ENCODE measurements at places on chromosomes 4 and X.

GRCh38 chr4:119940557-119940956, 126.1 kb downstream of the MAD2L1 start:
- DNase-seq = no peak

DNA sequence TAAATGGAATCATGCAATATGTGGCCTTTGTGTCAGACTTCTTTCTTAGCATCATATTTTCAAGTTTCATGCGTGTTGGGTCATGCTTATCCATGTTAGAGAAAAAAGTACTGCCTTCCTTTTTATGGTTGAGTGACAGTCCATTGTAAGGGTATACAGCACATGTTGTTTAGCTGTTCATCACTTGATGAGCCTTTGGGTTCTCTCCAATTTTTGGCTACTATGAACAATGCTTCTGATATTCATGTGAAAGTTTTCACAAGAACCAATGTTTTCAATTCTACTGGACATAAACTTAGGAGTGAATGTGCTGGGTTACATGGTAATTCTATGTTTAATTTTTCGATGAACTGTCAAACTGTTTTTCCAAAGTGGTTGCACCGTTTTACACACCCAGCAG, 28.1 kb upstream of the LNX1 start:
- no peak for DNase-seq

GRCh38 chr4:79678472-79679202, 270.6 kb upstream of the GK2 start:
- DNase-seq = no peak

DNA sequence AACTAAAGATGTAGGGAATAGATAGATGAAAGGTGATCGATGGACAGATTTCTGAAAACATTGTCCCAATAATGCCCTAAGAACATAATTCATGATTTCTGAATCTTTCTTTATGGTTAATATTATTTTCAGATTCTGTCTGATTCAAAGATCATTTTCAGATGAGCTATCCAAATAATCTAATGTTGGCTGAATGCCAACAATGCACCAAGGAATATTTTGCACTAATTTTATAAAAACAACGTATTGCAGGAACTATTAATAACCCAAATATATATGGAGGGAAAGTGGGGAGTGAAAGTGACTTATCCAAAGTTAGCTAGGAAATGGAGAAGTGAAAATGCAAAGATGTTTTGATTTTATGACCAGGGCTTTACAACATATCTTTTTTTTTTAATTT, 1675.5 kb downstream of the STIM2 start:
- no peak for DNase-seq

DNA sequence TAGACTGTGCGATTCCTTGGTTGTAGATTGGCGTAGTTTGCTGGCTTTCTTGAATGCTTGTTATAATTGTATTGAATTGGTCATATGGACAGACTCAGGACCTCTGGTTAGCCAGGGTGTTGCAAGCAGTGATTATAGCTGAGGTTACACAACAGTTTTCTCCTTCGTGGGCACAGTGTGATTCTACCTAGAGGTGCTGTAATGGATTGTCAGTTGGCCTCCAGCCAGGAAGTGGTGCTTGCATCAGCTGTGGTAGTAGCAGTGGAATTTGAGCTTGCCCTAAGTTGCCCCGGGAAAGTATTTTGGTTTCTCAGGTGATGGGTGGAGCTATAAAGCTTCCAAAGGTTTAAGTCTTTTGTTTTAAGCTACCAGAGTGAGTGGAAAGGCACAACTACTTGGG, 23.1 kb upstream of the GABRG1 start:
- DNase-seq = no peak

DNA sequence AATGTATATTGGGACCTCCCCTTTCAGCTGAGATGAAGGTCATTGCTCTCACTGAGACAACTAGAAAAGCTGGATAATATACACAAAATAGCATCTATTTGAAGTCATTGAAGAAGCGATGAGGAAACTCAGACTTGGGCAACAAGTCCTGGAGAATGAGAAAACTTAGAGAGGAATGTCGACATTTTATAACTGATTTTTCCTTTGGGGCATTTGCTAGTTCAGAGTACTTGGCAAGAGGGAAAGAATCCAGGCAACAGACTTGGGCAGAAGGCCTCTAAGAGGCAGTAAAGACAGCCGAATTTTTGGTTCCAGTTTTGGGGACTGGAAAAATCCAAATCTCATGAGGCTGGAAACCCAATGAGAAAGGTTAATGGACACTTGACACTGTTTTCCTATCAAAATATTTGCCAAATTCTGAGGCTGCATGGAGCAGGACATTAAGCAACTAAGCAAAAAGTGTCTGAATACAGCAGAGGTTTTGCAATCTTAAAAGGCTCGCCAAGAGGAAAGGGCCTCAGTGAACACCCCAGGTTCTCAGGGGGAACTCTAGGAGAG, 21.0 kb upstream of the ANXA5 start:
- DNase-seq = no peak

Measured in NCI-H2081 (cell line).